Renal cortical epithelial cell (primary cell): ENCODE measurements at places on chromosomes 2 and 18.
A peak's percentile ranks its signal among the peaks of the same experiment; 100 is the strongest.

DNA sequence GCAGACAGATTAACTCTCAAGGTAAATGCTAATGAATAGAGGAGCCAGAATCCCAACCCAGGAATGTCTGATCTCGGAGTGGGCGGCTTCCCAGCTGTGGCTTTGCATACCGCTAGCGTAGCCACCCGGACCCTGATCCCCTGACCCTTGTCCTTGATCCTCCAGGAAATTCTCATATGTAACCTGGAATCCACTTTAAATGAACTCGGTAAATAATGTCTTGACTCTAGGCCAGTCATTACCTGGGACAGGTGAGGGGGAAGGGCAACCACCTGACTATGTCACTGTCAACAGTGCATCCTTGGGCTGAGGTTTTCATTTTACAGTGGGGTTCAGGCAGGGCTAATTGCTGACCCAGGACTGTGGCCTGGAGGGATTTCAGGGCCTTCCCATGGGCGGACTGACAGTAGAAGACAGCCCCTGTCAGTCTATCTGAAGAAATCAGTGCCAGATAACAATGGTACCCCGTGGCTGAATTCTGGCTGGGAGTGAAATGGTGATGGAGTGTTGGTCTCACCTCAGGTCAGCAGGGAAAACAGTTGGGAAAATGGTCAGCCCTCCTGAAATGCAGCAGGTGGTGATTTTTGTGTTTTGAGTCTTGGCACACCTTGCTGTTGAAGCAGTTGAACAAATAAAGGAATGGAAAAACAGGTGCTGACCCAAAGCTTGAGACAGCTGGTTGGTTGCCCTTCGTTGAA, 9.6 kb downstream of the ACKR3 start:
- DNase-seq = no peak

GRCh38 chr2:196384729-196385128, 213.4 kb upstream of the STK17B start:
- no peak for DNase-seq

- DNase-seq = no peak
Measured at GRCh38 chr2:225334514-225334913, 65.0 kb upstream of the NYAP2 start.

DNA sequence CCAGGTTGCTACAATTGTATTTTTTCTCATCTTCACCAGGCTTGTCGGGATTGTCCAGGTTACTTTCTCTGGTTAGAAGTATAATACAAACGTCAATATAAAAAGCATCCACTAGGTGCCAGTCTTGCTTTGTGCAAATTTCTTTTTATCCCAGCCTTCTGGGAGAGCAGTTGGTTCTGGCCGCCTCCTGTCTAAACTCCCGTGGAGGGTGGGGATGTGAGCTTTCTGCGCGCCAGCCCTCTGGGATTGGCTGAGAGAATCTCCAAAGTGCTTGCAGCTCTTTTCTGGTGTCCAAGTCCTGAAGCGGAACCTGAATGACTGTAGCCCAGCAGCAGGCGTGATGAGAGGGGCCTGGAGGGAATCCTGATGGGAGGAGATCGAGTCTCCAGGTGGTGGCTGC, 22.4 kb upstream of the TOGARAM2 start:
- peak; percentile 67 for DNase-seq

GRCh38 chr2:111108745-111109271, 11.9 kb upstream of the BCL2L11 start:
- DNase-seq = no peak

DNA sequence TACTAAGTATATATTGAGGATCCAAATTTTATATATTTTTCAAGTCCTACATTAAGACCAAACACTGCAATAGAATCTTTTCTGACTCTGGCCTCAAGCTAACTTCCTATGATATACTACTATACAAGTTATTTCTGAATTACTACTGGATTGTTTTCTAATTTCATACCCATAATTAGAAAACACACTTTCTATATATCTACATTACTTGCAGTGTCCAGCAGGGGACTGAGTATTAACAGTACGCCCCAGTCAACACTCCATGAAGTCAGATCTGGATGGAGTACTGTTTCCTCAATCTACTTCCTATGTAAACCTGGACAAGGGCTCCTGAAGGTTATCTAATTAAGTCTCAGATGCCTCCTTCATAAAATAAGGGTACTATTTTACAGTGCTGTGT, 26.5 kb downstream of the RMP24 start:
- no peak for DNase-seq

GRCh38 chr2:131041402-131042147, 51.7 kb downstream of the FAM168B start:
- no peak for DNase-seq

- no peak for DNase-seq
Measured at GRCh38 chr2:205352593-205352992, 329.7 kb upstream of the NRP2 start.

GRCh38 chr2:183375821-183376220, 251.6 kb downstream of the NUP35 start:
- DNase-seq = no peak

- no peak for DNase-seq
Measured at GRCh38 chr2:23107327-23107941, 277.5 kb upstream of the KLHL29 start.

DNA sequence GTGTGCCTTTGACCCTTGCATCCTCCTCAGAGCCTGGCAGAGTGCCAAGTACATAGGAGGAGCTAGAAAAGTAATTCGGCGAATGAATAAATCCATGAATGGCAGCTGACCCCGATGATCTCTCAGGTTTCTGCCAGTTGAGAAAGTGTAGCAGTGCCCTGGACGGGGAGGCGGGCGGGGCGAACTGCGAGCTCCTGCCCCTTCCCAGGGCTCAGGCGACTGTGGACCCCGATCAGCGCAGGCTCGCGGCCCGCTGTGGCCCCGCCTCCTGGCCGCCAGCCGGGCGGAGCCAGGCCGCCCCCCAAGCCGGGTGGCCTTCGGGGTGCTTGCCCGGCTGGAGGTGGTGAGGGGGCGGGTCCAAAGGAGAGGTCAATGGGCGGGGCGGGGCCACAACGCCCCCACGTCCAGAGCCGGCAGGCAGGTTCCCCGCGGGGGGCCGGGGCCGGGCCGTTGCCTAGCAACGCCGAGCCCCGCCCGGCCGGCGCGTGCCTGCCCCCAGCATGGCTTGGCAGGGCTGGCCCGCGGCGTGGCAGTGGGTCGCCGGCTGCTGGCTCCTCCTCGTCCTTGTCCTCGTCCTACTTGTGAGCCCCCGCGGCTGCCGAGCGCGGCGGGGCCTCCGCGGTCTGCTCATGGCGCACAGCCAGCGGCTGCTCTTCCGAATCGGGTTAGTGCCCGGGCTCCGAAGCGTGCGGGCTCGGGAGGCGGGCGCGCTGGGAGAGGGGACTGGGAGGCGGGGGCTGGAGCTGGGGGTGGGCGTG, 30.6 kb upstream of the TMBIM1 start:
- peak; percentile 95 for DNase-seq

- DNase-seq = peak; percentile 16
Measured at GRCh38 chr18:53458944-53459580, 765.4 kb downstream of the MBD2 start.

DNA sequence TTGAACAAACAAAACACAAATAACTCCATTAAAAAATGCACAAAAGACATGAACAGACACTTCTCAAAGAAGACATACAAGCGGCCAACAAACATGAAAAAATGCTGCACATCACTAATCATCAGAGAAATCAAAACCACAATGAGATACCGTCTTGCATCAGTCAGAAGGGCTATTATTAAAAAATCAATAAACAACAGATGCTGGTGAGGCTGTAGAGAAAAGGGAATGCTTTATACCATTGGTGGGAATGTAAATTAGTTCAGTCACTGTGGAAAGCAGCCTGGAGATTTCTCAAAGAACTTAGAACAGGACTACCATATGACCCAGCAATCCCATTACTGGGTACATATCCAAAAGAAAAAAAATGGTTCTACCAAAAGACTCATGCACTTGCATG, 37.8 kb downstream of the GPR155 start:
- DNase-seq = no peak

- no peak for DNase-seq
Measured at GRCh38 chr18:9217743-9218451, 81.3 kb downstream of the ANKRD12 start.

GRCh38 chr2:170391018-170391417, 213.1 kb downstream of the MYO3B start:
- DNase-seq = no peak

DNA sequence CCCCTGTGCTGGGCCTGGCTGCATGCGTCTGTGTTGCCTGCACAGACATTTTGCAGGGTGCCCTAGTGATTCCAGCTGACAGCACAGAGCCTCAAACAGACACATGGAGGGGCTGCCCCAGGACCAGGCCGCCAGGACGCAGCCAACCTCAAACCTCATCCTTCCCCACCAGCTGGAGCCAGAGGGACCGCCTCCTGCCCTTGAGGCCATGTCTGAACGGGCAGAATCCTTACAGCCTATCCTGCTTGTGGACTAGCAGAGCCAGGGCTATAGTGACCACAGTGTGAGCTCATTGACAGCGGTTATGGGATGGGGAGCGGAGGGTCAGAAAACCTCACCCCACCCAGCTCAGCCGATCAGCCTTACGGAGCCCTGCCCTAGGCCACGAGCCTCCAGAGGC, 22.4 kb downstream of the ODC1 start:
- DNase-seq = no peak
